NCI-H69 (cell line): ENCODE measurements at places on chromosomes 7 and 10.

GRCh38 chr10:75208181-75208580, 2.4 kb upstream of the VDAC2 start:
- DNase-seq: no peak

DNA sequence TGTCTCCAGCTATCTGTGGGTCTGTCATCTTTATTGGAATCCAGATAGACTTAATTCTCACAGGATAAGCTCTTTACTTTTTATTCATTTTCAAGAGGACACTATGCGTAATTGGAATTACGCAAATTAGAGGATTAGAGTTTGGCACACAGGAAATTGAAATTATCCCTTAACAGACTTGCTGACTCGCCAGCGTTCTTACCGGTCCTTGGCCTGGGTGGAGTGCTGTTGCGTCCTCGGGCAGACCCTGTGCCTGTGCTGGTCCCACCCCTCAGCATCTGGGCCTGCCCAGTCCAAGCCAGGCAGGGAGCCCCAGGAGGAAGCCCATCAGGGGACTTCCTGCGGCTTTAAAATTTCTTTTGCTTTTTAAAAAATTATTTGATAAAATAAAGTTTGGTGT, 101.8 kb downstream of the MKI67 start:
- no peak for DNase-seq

GRCh38 chr7:127780489-127780888, 128.5 kb downstream of the SND1 start:
- no peak for DNase-seq

DNA sequence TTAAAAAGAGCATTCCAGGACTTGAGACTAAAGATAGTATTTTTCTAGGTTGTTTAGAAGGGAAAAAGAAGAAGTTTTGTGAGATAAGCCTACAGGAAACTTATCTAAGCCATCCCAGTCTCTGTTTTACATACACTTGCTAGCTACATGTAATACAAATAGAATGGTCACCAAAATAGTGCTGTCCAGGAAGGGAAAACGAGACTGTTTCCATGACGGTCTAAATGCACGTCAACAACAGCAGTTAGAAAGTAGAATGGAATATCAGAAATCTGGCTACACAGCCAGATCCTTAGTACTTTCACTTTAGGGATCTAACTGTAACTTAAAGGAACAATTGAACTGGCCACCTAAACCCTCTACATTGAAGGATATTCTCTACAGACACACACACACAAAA, 117.6 kb downstream of the TSPAN12 start:
- DNase-seq: peak; percentile 69

DNA sequence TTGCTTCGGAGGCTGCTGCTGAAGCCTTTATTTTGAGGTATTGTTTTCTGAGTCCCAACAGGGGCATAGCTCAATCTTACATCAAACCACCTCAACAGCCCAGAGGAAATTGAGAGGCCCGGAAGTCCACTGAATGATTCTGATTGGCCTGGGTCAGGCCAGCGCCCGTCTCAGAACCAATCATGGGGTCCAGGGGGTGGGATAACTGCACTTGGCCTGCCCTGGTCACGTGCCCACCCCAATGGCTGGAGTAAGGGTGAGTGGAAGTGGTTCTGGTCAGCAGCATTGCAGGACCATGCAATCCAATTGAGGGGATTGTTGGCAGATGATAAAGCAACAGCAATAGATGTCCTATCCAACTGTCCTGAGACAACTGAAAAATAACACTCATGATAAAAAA, 190.6 kb downstream of the HERPUD2 start:
- DNase-seq: no peak

DNA sequence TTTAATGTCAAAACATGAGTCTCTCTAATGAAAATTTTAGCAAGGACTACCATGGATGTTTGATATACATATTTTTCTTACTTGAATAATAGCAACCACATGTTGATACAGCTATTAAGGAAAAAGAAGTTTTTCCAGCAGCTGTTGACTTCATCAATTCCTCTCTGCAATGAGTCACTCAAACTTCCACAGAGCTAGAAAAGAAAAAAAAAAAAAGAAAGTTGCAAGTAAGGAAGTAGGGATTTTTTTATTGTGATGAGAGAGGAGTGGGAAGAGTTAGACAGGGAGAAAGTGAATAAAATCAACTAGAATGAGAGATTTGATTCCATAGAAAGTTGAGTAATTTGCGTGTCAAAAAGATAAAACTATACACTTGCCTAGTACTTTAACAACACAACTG, 46.2 kb downstream of the CAV1 start:
- no peak for DNase-seq

GRCh38 chr10:133164816-133165555, 5.0 kb downstream of the KNDC1 start:
- no peak for DNase-seq

- DNase-seq: no peak
Measured at GRCh38 chr7:5649641-5650040, 131.8 kb downstream of the RNF216 start.

DNA sequence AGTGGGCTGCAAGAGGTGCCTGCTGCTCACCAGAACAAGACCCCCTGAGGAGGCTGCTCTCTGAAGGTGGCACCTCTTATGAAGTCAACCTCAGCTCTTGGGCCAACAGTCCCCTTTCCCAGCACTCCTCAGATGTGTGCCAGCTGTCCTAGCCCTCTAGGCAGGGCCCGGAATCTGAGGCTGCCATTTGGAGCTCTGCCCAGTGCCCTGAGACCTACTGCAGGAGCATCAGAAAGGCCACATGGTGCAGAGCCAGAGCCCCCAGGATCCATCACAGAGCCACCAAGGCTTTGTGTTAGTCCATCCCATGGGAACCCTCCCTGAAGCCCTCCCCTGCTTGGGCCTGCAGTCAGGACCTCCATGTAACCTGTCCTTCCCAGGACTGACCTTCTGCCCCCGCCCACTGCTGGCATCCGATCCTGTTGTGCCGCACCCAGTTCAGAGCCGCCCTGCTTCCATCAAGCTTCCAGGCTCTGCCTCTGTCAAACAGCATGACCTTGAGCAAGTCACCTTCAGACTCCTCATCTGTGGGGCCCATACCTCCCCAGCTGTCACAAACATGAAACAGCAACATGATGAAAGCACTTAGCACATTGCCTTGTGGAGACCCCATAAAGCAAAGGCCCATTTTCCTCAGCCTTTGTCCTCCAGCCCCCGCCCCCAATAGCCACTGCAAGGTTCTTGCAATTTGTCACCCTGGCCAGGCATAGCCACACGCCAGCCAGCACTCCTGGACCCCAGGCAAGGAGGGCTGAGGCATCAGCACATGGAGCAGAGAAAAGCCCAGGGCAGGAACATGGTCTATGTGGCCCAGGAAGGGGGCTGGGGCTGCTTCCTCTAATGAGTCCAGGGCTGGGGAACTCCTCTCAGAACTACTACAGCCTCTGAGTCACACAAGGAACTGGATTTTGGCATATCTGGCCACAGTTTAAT, 51.7 kb downstream of the GRID1 start:
- DNase-seq: peak; percentile 43

DNA sequence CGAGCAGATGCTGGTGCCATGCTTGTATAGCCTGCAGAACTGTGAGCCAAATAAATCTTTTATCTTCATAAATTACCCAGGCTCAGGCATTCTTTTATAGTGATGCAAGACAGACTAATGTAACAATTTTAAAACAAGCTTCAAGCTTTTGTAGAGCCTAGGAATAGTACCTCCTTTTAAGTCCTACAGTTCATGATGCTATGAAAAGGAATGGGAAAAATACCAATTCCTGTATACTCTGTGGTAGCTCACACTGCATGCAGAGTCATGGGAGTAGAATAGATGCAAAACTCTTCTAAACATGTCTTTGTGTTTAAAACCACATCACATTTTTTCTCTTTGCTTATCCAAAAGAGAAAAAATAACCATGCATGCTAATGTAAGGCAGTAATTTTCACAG, 66.6 kb upstream of the WNT16 start:
- DNase-seq: no peak

GRCh38 chr10:6201516-6201975, 1.2 kb upstream of the PFKFB3 start:
- peak; percentile 66 for DNase-seq

- DNase-seq: no peak
Measured at GRCh38 chr10:6729861-6730344, 149.8 kb upstream of the PRKCQ start.

GRCh38 chr7:34835901-34836600, 178.0 kb downstream of the NPSR1 start:
- no peak for DNase-seq

- peak; percentile 25 for DNase-seq
Measured at GRCh38 chr10:67819768-67820204, 18.2 kb downstream of the DNAJC12 start.

- no peak for DNase-seq
Measured at GRCh38 chr10:78609976-78610375, 458.8 kb upstream of the ZMIZ1 start.

DNA sequence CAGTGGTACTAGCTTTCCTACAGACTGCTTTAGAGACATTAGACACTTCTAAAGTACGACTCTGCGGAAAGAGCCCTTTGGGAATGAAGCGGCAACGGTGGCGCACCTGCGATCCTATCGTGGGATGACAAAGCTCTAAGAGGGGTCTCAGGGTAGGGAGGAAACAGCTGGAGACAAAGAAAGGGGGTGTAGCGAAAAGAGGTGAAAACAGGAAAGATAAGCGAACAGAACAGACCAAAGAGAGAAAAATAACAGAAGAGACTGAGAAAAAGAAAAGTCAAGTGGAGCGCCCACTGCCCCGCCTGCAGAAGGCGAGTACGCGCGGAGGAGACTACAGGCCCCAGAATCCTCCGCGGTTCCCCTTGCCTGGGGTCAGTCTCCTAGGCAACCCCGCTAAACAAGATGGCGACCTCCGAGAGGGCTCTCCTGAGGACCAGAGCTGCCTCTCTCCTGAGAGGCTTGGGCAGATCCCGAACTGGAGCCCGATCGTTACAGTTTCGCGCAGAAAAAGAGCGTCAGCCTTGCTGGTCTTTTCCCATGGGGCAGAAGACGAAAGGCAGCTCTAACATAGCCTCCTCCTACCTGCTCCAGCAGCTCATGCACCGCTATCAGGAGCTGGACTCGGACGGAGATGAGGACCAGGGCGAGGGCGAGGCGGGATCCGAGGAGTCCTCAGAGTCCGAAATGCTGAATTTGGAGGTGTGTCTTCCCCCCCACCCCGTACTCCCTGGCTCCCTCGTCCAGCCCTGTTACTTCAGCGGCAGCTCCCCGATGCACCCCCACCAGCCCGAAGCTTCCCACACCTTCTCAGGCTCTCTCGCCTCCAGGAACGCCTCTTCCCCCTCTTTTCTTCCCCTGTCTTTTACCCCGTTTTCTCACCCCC, at the start of gene LRGUK:
TSS of gene LRGUK (plus strand) at position 375 of the 883 bp plus-strand sequence. CDS start at position 403, 28 bp downstream.
- peak; percentile 93 for DNase-seq

DNA sequence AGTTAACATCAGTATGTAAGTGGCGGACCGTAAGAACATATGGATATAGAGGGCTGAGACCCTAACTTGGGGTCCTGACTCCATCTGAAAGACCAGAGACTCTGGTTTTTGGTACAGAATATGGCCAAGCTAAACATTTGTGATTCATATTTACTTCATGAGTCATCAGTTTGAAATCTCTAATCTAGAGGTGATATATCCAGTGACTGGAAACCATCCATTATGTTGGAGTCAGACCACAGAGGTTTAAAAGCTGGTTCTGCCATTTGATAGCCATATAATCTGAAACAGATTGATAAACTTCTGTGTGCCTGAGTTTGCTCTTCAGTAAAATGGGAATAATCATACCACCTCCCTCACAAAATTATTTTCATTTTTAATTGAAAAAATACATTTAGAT, 505.3 kb downstream of the SORCS3 start:
- no peak for DNase-seq

DNA sequence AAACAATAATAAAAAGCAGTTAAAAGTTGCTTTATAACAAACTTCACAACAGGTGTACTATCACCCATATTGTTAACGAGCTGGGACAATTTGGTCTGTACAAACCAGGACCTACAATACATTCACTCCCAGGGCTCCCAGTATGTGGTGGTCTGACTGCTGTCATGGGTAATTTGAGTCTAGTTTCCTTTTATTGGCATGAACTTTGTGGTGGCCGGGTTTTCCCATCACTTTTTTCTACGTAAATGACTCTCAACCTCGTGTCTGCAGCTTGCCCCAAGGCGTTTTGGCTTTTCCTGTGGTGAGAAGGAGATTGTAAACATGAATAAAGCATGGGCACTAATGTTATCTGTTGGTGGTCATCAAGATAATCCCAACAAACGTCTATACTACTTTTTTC, 118.7 kb upstream of the CDK6 start:
- peak; percentile 35 for DNase-seq

- no peak for DNase-seq
Measured at GRCh38 chr10:14540062-14540461, 209.3 kb upstream of the FRMD4A start.
